ENCODE measurements at places on chromosomes 4 and X.

GRCh38 chr4:102344520-102344953 is 745 bp downstream of the SLC39A8 start:
- DNase-seq, result peak; percentile 51

DNA sequence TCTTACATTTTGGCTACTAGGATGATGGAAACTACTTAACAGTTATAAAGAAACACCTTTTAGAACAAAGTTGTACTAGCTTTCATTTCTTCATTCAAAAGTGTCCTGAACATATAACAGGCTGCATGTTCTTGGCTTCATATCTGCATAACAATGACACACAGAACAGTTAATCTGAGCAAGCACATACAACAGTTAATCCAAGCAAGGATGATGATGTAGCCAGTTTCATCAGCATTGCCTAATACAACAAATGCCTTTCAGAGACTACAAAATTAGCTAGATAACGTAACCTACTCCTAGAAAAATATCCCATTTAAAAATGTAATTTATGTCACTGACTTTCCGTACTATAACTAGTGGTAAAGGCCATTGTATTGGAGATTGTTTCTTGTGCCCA is 182.1 kb downstream of the SCFD2 start:
- no peak for DNase-seq

DNA sequence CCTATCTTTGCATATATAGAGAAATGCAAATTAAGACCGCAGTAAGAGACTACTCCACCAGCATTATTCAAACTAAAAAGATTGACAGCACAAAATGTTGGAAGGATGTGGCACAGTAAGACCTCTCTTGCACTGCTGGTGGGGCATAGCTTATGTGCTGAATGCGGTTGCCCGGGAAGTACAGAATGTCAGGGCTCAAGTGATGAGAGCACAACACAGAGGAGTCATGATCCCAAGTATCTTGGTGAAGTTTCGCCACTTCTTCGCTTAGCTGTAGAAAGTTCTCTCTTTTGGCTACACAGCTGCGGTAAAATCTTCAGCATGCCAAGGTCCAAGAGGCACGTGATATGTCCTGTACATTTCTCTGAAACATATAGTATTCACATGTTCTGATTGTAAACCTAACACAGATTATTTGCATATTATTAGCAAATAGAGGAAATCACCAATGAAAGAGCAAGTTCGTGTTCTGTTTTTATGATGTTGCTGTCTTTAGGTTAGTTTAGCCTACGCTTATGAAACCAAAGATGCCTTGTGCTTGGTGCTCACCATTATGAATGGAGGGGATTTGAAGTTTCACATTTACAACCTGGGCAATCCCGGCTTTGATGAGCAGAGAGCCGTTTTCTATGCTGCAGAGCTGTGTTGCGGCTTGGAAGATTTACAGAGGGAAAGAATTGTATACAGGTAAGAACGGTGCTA is 55.0 kb downstream of the HTT-AS start:
- DNase-seq, result no peak

GRCh38 chr4:179372746-179373145 is 1930.5 kb upstream of the AGA start:
- no peak for DNase-seq

DNA sequence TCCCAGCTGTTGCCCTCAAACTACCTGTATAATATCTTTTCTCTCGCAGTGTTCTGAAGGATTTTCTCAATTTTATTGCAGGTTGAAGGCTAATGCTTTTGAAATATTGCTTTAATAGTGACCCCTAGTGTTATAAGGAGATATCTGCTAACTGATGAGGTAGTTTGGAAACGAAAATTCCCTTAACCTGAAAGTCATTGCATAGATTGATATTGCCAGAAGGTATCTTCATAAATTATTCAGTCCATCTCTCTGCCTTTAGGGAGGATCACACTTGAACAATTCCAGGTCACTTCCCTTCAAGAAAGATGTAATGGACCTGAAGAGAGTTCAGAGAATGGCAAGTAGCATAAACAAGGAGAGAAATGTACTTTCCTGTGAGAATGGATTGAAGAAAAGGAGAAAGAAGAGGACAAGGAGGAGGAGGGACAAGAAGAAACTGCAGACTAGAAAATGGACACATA is 44.1 kb downstream of the TIGD4 start:
- no peak for DNase-seq

- no peak for DNase-seq
Observed at GRCh38 chr4:111806331-111806730, 338.9 kb upstream of the FAM241A start.

GRCh38 chrX:42149765-42150164 is 226.4 kb upstream of the CASK start:
- no peak for DNase-seq

DNA sequence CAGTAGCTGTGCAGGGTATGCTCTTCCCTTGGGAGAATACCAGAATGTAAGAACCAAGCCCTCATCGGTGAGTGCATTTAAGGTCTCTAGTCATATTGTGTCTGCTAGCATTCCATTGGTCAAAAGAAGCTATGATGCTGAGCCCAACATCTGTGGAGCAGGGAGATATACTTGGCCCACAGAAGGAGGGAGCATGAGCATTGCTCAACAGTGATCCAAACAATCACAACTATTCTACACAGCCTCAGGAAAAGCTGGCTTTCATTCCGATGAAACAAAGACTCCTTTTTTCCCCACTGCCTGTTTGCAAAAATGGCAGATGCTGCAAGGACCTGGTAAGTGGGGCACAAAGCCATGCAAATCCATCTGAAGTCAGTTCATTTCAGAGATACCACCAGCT is 80.6 kb upstream of the DHX15 start:
- DNase-seq, result no peak

DNA sequence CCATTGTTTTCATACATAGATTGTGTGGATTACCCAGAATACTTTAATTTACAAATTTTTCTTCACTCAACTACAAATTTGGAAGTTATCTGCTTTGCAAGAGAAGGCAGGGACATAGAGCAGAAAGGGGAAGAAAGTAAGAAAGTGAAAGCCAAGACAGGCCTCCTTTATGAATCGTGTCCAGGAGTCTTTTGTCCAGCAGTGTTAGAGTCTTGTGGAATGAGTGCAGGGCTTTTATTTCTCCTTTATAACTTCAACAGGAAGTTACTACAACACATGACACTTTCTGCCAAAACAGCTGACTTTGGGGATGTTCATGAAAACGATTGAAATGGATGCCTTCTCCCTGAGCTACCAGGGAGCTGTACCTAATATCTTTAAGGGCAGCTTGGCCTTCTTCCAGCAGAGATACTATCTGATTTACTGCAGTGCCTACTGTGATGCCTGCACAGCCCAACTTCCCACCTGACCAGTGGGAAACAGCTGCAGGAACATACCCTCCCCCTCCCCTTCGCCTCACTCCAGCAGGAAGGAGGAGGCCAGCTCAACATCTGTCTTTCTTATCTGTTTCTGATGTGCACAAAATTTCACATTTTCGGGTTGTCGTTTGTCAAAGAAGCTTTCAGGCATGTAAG is 557.7 kb upstream of the SLIT2 start:
- no peak for DNase-seq

GRCh38 chrX:131445955-131446354 is 97.9 kb upstream of the OR13H1 start:
- no peak for DNase-seq

DNA sequence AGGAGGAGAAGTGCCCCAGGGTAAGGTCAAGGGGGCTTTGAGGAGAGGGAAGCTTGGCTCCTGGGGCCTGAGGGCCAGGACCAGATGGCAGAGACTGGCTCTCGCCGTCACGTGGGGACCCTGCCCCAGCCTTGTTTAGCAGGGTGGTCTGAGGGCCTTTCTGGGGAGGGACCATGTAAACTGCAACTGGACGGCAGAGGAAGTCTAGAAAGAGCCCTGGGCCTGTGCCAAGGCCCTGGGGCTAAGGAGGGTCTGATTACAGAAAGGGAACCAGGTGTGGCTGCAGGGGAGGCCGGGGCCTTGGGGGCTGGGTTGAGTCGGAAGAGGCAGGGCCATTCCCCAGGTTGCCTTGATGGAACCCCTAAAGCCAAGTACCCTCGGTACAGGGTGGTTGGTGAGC is 1.8 kb upstream of the HGFAC start:
- DNase-seq, result no peak

- DNase-seq, result no peak
Observed at GRCh38 chrX:132384301-132384700, 104.5 kb downstream of the MBNL3 start.

Measured in GM12891 (cell line).